ENCODE measurements at places on chromosomes 13 and 19. TPM values are rescaled to one million over a fixed set of nuclear protein-coding genes. Genes with fewer than 3 reads are reported as not detected.

The TMEM238 gene
- total RNA-seq: 9.4 TPM

The RGS9BP gene
- 0.26 TPM for total RNA-seq

The DMKN gene
- total RNA-seq: 31.1 TPM

The FREM2 gene
- not detected for total RNA-seq

The PROZ gene
- total RNA-seq: not detected

The CELF5 gene
- 0.53 TPM for total RNA-seq

The SUGT1 gene
- 43.7 TPM for total RNA-seq

The DYRK1B gene
- total RNA-seq: 23.4 TPM

The ERFL gene
- 0.21 TPM for total RNA-seq

The IZUMO2 gene
- total RNA-seq: not detected

The CCL25 gene
- total RNA-seq: not detected

The HAUS8 gene
- 16.4 TPM for total RNA-seq

The IQCN gene
- 0.31 TPM for total RNA-seq

The SOX1 gene
- total RNA-seq: not detected

The LRRC25 gene
- 0.05 TPM for total RNA-seq

The ZGLP1 gene
- 1.7 TPM for total RNA-seq

The SULT2B1 gene
- 15.6 TPM for total RNA-seq

The CBLC gene
- total RNA-seq: not detected
